ENCODE measurements at places on chromosomes 3 and 15.

DNA sequence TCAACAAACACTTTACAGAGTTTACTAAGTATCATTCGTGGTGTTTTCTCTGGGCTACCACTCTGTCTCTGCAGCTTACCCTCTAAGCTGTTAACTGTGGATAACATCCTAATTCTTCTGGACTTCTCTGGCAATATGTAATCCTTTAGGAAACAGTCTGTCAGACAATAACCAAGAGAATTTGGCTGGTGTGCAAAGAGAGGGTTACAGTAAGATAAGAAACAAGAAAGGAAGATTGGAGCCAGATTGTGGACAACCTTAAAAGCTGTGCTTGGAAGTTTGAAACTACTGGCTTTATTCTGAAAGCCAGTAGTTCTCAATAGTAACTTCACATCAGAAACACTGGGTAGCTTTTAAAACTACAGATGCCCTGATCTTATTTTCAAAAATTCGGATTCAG, 778 bp downstream of the ARL6 start:
- DNase-seq, result no peak

- peak; percentile 76 for DNase-seq
These were observed 256.0 kb downstream of the CNTN4 start for GRCh38 chr3:2354702-2355101.

DNA sequence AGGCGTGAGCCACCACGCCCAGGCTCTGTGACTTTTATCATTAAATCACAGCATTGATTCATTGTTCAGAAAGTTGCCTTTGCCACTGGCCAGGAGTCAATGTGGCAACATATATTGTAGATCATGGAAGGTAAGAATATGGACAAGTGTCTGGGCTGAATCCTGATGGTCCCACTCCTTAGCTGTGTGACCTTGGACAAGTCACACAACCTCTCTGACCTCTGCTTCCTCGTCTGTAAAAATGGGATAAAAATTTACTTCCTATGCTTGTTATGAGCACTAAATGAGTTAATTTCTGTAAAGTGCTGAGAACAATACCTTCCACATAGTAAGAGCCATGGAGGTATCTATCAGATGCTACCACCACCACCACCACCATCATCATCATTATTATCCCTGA, 103.5 kb upstream of the RAD18 start:
- DNase-seq, result no peak

GRCh38 chr3:149828390-149828789, 15.4 kb downstream of the RNF13 start:
- DNase-seq, result no peak

- peak; percentile 69 for DNase-seq
These were observed 847 bp downstream of the WHAMM start for GRCh38 chr15:82810061-82810889.

- DNase-seq, result no peak
These were observed 28.1 kb downstream of the ATP11B start for GRCh38 chr3:182821221-182821981.

GRCh38 chr15:43209059-43209824, 11.6 kb downstream of the EPB42 start:
- DNase-seq, result no peak

DNA sequence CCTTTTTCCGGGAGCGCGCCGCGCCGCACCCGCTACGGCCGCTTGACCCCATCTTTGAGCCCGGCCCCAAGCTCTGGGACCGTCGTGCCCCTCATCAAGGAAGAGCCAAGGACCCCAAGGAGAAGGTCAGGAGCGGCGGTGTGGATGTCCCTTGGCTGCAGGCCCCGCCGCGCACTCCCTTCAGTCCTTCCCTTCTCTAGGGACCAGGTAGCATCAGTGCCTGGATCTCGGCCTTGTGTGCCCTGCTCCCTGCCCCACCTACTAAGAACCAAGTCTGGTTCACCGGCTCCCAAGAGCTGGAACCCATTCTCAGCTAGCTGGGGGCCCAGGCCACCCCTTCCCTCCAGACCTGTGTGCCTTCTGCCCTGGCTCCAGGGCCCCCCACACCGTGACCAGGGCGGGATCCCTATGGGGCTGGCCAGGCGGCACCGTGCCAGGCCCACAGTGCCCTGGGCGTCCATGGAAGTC, 69.3 kb upstream of the CGNL1 start:
- no peak for DNase-seq

- DNase-seq, result peak; percentile 66
These were observed 82.4 kb upstream of the PRR23C start for GRCh38 chr3:139127101-139127500.

DNA sequence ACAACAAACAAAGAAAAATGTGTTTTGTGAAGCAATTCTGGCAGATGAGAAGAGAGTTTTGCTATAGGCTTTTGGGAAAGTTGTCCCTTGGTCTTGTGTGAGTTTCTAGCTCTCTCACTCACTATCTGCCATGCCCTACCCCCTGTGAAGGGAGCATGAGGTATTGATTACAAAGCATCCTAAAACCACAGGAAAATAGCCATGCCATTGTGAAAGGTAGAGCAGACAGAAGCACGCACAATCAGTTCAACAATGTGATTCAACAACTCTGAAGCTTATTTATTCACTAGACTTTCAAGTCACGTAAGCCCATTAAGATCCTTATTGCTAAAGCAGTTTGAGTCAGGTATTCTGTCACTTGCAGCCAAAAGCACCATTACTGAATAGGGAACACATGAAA, 6.5 kb upstream of the AQR start:
- peak; percentile 38 for DNase-seq

DNA sequence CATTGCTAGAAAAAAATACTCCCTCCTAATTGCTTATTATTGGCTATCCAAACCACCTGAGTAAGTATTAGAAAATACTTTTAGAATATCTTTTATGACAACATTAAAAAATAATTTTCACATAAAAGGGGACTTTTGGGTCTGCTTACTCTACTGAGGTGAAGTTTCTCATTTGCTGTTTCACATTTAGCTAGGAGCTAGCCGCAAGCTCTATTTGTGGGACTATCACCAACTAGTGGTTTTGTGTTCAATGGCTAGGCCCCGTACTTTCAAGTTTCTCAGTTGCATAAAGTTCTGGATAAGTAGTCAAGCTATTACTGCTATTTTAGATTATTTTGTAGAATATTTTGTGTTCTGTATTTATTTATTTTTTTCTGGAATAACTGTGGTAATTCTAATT, 244.2 kb upstream of the SLITRK3 start:
- DNase-seq, result no peak

DNA sequence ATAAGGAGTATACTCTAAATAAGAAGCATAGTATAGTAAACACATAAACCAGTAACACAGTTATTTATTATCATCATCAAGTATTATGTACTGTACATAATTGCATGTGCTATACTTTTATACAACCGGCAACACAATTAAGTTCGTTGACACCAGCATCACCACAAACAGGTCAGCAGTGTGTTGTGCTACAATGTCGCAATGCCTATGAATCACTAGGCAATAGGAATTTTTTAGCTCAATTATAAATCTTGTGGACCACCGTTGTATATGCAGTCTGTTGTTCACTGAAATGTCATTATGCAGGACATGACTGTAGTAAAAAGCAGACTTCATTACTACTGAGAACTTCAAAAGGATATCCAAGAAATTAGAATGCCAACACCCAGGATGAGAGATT, 177.0 kb downstream of the PDCD6IP start:
- peak; percentile 37 for DNase-seq

- DNase-seq, result peak; percentile 18
These were observed 311.5 kb downstream of the CACNA2D3 start for GRCh38 chr3:54433846-54434245.

DNA sequence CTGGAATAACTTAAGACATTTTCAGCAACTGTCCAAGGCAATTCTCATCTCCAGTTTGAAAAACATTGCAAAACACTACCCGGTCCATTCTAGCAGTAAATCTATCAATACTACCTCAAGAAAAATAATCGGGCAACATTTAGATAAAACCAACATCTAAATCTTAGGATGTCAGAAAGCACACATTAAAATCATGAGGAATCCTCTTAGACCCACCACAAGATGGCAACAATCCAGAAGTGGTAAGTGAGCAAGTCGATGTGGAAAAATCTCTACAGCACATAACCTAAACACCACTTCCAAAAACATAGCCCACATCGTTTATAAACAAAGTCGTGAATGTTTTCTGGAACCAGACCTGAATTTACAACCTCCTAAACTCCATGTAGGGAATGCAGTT, 5.7 kb downstream of the PLCH1 start:
- DNase-seq, result peak; percentile 41

GRCh38 chr3:156762631-156763185, 63.4 kb upstream of the LEKR1 start:
- DNase-seq, result no peak

DNA sequence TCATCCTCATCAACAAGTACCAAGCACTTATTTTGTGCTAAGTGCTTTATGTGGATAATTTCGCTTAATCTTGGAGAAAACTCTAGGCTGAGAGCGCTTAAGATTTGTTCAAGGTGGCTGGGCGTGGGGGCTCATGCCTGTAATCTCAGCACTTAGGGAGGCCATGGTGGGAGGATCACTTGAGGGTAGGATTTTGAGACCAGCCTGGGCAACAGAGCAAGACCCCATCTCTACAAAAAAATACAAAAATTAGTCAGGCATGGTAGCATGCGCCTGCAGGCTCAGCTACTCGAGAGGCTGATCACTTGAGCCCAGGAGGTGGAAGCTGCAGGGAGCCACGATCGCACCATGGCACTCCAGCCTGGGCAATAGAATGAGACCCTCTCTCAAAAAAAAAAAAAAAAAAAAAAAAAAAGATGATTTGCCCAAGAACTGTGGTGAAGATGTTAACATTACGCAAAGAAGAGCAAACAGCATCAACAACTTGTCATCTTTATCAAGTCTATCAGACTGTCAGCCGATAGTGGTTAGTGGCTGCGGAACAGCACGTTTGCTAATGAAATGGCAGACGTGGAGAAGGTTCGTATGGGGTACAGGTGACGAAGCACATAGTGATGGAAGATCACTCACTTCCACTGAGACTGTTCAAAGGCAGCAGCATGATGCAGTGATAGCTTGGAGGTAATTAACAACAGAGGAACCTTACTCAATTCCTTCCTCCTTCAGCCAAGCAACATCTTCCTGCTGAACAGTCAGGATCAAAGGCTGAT, 27.7 kb downstream of the NRROS start:
- DNase-seq, result no peak

DNA sequence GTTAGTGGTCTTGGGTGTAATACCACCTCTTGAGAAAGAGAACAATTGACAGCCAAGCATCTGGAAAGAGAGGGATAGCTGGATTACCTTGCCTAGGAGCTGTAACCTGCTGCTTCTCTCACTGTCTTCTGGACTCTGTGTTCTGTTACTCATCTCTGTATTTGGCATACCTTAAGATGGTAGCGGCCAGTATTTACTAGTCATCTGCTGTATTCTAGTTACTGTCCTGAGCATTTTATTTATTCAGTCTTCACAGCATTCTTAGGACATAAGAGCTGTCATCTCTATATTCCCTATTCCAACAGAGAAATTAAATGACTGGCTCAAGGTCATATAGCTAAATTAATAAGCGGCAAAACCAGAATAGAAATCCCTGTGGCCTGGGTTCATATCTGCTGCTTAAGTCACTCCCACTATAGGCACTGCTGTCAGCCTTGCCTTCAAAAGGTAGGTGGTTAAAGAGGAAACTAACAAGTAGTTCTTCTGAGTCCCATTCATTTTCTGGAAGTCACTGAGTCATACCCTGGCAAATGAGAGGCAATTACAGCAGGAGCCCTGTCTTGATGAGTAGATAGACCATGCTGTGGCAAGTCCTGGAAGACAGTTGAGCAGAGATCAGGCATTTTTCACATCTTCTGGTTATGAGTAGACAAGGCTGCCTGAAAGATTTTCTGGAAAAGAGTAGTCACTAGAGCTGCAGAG, 68.2 kb downstream of the RAB7A start:
- DNase-seq, result peak; percentile 85

GRCh38 chr3:183558495-183558894, 3.0 kb upstream of the KLHL6 start:
- no peak for DNase-seq
